ENCODE measurements at places on chromosomes 4 and X.

- peak; percentile 85 for DNase-seq
Measured at GRCh38 chr4:1870578-1871443, at the start of gene NSD2. NSD2 (plus strand) TSS chr4:1871393; CDS start chr4:1900655, 29,262 bp downstream.

DNA sequence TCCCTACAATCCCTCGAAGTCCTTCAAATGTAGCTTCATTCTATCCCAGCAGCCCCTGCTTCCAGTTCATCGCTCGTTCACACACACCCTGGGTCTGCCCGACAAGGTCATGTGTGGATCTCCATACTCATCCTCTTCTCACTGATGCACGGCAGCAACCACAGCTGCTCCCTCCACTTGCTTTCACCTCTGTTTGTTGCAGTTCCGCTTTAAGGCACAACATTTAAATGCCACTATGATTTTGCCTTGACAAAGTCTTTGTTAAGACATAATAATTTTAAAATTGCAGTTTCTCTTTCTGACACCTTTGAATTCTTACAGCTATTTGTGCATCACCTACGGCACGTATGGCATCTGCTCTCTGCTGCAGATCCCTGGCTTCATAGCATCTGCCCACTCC is 1.8 kb downstream of the ODAPH start:
- DNase-seq = no peak

DNA sequence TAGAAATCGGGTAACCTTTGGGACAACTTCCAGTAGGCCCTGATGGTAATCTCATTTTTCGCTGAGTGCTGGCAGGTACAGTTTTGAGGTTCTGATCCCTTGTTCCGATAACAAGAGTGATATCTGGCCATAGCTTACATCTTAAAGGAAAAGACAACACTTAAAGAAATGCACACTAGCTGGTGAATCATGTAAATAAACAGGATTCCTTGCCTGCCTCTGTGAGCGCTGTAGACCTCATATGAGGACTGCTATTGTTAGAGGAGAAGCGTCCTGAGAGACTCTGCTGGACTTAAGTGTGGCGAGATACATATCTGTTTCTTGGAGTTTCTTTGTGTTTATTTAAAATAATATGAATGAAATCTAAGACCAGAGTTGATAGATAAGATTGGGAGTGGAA is 149.3 kb upstream of the SLC4A4 start:
- DNase-seq = no peak

DNA sequence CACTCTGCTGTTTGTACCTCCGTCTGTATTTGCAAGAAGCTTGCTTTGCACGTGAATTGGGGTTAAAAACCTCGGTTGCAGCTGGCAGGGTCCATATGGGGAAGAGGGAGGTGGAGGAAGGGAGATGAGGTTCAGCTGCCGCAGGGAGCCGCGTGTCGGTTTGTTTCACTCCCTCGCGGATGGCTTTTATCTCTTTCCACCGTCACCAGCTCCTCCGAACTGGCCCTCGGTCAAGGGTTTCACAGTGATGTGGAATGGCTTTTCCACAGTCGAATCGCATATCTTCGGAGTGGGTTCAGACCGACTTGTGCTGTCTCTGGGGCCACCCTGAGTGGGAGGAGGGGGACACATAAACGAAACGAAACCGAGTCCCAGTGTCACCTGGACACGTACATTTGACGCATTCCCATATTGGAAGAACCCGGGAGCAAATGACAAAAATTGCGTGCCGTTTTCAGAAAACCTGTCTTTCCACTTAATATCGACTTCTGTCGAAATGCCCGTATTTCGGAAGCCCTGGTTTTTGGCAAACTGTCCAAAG is 929 bp downstream of the ZBTB33 start:
- DNase-seq = no peak

DNA sequence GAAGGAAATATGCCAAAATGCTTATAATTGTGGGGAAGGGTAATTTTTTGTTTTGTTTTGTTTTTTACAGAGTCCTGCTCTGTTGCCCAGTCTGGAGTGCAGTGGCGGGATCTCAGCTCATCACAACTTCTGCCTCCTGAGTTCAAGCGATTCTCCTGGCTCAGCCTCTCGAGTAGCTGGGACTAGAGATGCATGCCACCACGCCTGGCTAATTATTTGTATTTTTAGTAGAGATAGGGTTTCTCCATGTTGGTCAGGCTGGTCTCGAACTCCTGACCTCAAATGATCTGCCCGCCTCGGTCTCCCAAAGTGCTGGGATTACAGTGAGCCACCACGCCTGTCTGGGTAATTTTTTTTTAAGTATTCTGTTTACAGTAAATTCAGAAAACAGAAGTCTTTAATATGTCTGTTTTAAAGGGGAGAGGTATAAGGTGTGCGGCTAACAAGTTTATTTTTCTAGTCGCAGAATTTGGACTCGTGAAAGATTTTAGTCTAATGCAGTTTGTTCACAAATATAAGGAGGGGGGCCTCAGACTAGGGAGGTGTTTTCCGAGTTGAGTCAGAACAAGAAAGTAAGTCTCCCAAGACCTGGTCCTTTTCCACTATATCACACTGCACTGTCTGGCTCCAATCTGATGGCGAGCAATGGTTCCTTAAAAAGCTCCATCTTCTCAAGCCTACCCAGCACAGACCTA is 1.5 kb downstream of the ACSL1 start:
- DNase-seq = no peak

Measured in activated T-helper 9 cell treated with anti-CD3 and anti-CD28 coated beads, Interleukin-2, amount 50 U/mL, for 16 hours (primary cell).